ENCODE measurements at places on chromosomes 3 and 15.

GRCh38 chr3:106172780-106173179 is 304.0 kb upstream of the CBLB start:
- DNase-seq: no peak

- DNase-seq: no peak
Observed at GRCh38 chr3:156180077-156180476, 59.7 kb downstream of the KCNAB1 start.

DNA sequence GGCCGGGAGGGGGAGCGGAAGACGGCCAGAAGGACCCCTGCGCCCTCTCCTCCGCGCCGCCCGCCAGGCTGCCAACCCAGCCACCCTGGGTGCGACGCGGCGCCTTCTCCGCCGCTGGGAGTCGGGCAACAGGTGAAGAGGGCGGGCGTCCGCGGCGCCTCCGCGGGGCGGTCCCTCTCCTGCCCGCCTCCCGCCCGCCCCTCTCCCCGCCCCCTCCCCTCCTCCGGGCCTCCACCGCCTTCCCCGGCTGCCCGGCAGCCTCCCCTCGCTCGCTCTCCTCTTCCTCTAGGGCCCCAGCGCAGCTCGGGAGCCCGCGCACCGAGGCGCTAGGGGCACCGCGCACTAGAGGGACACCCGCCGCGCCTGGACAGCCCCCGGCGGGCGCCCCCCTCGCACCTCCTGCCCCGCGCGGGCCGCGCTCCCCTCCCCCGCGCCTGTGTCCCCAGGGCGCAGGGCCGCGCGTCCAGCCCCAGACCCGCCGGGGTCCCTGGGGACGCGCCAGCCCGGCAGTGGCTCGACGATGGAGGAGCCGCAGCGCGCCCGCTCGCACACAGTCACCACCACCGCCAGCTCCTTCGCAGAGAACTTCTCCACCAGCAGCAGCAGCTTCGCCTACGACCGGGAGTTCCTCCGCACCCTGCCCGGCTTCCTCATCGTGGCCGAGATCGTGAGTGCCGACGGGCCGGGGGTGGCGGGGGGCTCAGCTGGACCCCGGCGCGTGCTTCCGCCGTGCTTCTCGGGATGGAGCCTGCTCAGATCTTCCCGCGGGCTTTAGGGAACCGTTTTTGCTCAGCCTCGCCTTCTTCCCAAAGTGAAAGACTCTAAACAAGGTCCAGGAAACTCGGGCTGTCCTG is at the start of gene CMTM8:
CMTM8 (plus strand) TSS at position 228 of the 854 bp plus-strand sequence; CDS start at position 521, 293 bp downstream.
- DNase-seq: no peak

DNA sequence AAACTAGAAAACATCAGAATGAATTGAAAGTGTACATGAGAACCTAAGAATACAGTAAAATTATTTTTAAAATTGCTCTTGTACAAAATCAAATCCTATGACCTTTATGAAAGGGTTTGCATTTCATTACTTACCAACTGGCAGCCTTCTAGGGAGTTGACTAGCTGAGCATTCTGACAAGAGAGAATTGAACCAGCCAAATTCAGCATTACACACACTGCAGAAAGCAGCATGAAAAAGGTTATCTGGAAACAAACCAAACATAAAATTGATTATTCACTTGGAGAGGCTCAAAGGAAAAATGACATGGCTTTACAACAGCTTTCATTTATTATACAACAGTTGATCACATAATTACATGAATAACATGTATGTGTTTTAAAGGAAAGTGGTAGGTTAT is 17.4 kb downstream of the NSMCE3 start:
- DNase-seq: no peak

GRCh38 chr3:136465296-136465695 is 215.2 kb downstream of the PCCB start:
- DNase-seq: no peak

- no peak for DNase-seq
Observed at GRCh38 chr3:64196236-64196929, 28.9 kb downstream of the PRICKLE2 start.

DNA sequence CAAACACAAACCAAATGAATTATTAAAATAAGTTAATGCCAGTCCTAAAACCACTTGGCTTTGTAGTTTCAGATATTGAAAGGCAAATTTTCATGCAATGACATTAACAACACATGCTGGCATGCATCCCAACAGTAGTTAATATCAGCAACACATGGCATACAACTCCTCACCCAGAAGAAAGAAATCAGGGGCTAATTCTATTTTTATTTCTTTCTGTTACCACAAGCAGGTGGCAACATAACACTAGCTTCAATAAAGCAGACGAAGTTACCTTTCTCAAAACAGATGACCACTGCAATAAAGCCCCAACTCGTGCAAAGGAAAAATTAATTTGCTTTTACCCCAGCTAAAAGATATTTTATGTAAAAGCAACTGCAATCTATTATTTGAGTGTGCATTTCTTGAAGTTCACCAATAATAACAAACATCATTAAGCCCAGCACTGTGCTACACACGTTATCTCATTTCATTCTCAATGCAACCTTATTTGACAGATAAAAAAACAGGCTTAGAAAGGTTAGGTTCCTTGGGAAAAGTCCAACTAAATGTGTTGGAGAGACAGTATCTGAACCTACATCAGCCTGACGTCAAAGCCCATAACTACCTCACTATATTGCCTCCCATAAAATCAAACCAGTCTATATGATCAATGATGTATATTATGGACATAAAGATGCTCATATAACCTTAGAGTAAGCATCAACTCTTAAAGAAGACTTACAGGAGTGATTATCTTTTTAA is 2.8 kb downstream of the TOP2B start:
- no peak for DNase-seq

- no peak for DNase-seq
Observed at GRCh38 chr3:109045271-109046040, 72.5 kb downstream of the MORC1 start.

- DNase-seq: no peak
Observed at GRCh38 chr15:64151727-64152506, at the start of gene SNX22. SNX22 (plus strand) TSS chr15:64151731; CDS start chr15:64151776, 45 bp downstream.

DNA sequence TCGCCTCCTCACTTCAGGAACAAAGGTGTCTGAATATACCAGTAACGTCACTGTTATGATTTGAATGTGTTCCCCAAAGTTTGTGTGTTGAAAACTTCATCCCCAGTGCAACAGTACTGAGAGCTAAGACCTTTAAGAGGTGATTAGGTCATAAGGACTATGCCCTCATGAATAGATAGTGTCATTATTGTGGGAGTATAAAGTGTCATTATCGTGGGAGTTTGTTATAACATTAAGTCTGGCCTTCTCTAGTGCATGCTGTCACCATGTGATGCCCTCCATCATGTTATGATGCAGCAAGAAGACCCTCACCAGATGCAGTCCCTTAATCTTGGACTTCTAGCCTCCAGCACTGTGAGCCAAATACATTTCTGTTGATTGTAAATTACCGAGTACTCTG is 53.7 kb upstream of the TLE3 start:
- no peak for DNase-seq

GRCh38 chr3:12187448-12188327 is 29.0 kb upstream of the TIMP4 start:
- no peak for DNase-seq

DNA sequence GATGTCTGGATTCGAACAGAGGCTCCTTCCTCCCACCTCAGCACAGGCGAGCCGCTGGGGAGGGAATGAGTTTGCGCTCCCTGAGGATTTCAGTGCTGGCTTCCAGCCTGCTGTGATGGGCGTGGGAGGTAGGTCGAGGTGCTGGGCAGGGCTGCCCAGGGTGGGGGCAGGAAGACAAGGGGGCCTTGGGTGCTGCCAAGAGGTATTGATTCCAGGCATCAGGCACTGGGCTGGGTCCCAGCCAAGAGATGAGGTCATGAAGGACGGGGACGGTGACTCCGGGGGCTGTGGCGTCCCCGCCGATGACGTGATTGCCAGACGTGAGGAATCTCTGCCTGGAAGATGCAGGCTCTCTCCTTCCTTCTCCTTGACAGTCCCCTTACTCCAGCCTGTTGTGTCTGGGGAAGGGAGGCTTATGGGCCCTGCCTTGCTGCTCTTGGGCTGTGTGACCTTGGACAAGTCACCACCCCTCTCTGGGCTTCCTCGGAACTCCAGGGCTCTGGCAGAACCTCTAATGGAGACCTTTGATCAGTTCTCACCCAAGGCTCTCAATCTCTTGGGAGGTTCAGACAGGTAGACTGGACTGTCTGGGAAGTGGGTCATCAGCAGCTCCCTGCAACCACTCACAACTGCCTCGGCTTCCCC is 116.8 kb downstream of the FBLN2 start:
- no peak for DNase-seq

DNA sequence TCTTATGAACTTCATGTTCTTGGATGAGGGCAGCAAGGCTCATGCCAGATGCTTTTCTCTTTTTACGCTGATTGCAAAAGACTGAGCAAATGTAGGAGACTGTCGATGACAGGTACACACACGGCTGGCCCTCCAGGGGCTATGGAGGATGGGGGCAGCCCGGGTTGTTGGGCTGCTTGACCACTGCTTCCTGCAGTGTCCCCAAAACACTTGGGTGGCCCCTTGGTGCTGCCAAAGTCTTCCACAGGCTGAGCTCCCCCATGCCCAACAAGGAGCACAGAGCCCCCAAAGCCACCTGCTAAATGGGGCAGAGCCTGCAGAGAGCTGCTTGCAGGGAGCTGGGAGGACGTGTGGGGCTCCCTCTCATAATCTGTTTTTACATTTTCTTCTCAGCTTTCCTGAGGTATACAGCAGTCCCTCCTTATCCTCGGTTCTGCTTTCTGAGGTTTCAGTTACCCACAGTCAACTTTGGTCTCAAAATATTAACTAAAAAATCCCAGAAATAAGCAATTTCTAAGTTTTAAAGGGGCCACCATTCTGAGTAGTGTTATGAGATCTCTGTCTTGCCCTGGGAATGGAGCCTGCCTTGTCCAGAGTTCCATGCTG is 7.3 kb downstream of the PRR23E start:
- no peak for DNase-seq

DNA sequence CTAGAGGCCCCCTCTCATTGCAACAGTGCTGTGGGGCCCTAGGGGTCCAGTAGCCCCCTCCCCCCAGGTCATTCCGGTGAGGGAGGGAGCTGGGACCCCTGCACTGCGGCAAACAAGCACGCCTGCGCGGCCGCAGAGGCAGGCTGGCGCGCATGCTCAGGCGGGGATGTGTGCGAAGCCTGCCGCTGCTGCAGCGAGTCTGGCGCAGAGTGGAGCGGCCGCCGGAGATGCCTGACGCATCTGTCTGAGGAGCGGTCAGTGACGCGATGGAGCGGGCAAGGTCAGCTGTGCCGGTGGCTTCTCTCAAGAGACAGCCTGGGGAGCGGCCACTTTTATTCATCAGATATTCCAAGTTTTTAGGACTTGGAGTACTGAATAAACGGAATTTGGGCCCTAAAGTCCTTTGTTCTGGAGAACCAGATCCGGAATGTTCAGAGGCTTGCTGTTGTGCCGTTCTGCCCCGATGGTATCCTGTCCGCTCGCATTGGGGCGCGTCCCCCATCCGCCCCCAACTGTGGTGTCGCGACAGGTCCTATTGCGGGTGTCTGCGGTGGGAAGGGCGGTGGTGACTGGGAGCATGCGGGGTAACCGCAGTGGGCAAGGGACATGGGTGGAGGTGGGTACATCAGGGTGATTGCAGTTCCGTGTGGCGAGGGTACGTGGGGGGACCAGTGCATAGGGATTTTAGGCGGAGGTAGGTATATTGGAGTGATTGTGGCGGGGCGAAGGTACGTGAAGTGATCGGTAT is at the start of the genes SNRPN and SNURF:
SNRPN (plus strand) TSS at position 205 of the 748 bp plus-strand sequence. CDS start 19,467 bp downstream, outside the sequence.
SNURF (plus strand) TSS at position 205 of the 748 bp plus-strand sequence; CDS start at position 267, 62 bp downstream.
- DNase-seq: no peak

- DNase-seq: no peak
Observed at GRCh38 chr3:104885214-104885814, 481.4 kb upstream of the ALCAM start.

DNA sequence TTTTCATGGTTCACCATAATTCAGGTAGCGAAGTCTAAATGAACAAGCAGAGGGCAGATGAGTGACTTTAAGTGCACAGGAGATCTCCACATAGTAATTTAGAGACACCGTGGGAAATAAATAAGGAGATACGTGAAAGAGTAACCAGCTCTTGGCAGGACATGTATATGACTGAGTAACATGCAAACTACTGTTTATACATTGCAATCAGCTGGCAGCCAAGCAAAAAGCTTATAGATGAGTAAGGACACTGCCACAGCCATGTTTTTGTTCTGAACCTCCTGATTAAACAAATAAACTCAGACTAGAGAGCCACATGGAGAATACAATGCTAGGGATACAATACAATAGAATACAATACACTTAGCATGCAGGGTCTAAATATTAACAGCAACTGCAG is 252.4 kb downstream of the FHIT start:
- DNase-seq: no peak

DNA sequence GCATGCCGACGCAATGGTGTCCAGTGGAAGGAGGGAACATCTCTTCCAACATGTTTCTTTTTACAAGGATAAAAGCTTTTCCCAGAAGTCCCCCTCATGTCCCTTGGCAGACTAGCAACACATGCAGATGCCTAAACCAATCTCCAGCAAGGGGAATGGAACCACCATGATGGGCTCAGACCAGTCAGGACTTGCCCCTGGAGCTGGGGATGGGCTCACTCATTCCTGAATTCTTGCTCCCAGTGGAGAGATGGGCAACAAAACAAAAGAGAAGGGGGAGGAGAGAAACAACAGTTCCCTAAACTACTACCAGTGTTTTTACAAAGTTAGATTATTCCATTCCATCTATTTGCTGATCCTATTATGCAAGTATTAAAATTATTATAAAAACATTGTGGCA is 76.8 kb upstream of the OXTR start:
- DNase-seq: no peak

- DNase-seq: no peak
Observed at GRCh38 chr3:119774444-119774843, 7.5 kb upstream of the NR1I2 start.
